ENCODE measurements at places on chromosomes 6 and 20.

GRCh38 chr6:74507649-74508048 is 698.2 kb downstream of the COL12A1 start:
- H3K4me1 ChIP-seq: no peaks in the 10 kb centered on the region
- no peaks in the 10 kb centered on the region for H3K27me3 ChIP-seq
- H3K4me3 ChIP-seq: no peak overlapping the region
- no peak overlapping the region for H3K27ac ChIP-seq
- H3K36me3 ChIP-seq: no peaks in the 10 kb centered on the region
- no peak for DNase-seq

GRCh38 chr6:155128977-155129376 is 133.9 kb downstream of the TIAM2 start:
- no peak overlapping the region for H3K27ac ChIP-seq
- no peak for DNase-seq
- H3K27me3 ChIP-seq: no peaks in the 10 kb centered on the region
- no peak overlapping the region for H3K4me3 ChIP-seq

GRCh38 chr6:43506667-43507471 is 3.3 kb downstream of the LRRC73 start:
- peaks cover 43% of the 10 kb centered on the region for H3K36me3 ChIP-seq
- H3K27ac ChIP-seq: peak overlapping the region; percentile 56
- H3K4me1 ChIP-seq: peaks cover 28% of the 10 kb centered on the region
- no peak overlapping the region for H3K4me3 ChIP-seq

DNA sequence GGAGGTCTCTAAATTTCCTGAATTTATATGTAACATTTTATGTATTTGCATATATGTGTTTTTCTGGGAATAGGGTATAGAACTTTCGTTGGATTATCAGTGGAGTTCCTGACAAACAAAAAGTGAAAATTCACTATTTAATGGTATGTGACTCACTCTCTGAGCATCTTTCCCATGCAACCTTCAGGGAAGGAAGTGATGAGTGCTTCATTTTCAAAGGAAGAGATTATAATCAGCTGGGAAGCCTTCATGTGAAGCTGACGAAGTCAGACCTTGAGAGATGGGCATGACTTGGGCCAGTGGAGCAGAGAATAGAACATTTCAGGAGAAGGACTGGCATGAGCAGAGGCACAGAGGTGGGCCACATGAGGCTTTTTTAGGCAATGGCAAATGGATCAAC is 72.7 kb downstream of the FAXC start:
- H3K27ac ChIP-seq: no peak overlapping the region
- H3K4me3 ChIP-seq: no peak overlapping the region
- no peaks in the 10 kb centered on the region for H3K4me1 ChIP-seq

GRCh38 chr6:108564178-108564577 is 3.5 kb downstream of the FOXO3 start:
- peak overlapping the region; percentile 87 for H3K27ac ChIP-seq
- H3K4me3 ChIP-seq: peak overlapping the region; percentile 10
- peaks cover 23% of the 10 kb centered on the region for H3K36me3 ChIP-seq
- peak; percentile 34 for DNase-seq
- H3K4me1 ChIP-seq: peaks cover 35% of the 10 kb centered on the region

- H3K36me3 ChIP-seq: peaks cover 14% of the 10 kb centered on the region
- H3K27me3 ChIP-seq: no peaks in the 10 kb centered on the region
- H3K4me1 ChIP-seq: peaks cover 8% of the 10 kb centered on the region
- no peak for DNase-seq
- H3K27ac ChIP-seq: no peak overlapping the region
Observed at GRCh38 chr6:158387036-158387435, 74.8 kb downstream of the TULP4 start.

- H3K4me3 ChIP-seq: no peak overlapping the region
- no peaks in the 10 kb centered on the region for H3K36me3 ChIP-seq
Observed at GRCh38 chr6:128278836-128279235, 241.6 kb downstream of the PTPRK start.

GRCh38 chr20:2314759-2315439 is 19.1 kb downstream of the TGM3 start:
- DNase-seq: no peak
- no peak overlapping the region for H3K27ac ChIP-seq
- peaks cover 37% of the 10 kb centered on the region for H3K27me3 ChIP-seq
- H3K4me3 ChIP-seq: no peak overlapping the region
- H3K36me3 ChIP-seq: no peaks in the 10 kb centered on the region

- no peaks in the 10 kb centered on the region for H3K36me3 ChIP-seq
- DNase-seq: no peak
- H3K27ac ChIP-seq: no peak overlapping the region
- peaks cover 44% of the 10 kb centered on the region for H3K27me3 ChIP-seq
- no peak overlapping the region for H3K4me3 ChIP-seq
- no peaks in the 10 kb centered on the region for H3K4me1 ChIP-seq
Observed at GRCh38 chr20:63061771-63062100, 55.0 kb upstream of the BHLHE23 start.

- H3K4me3 ChIP-seq: no peak overlapping the region
- no peaks in the 10 kb centered on the region for H3K36me3 ChIP-seq
- peaks cover 50% of the 10 kb centered on the region for H3K27me3 ChIP-seq
Observed at GRCh38 chr20:57326667-57327455, 2.7 kb upstream of the SPO11 start.

- H3K36me3 ChIP-seq: no peaks in the 10 kb centered on the region
- H3K4me1 ChIP-seq: no peaks in the 10 kb centered on the region
- no peaks in the 10 kb centered on the region for H3K27me3 ChIP-seq
Observed at GRCh38 chr6:113397236-113397635, 459.9 kb upstream of the MARCKS start.

DNA sequence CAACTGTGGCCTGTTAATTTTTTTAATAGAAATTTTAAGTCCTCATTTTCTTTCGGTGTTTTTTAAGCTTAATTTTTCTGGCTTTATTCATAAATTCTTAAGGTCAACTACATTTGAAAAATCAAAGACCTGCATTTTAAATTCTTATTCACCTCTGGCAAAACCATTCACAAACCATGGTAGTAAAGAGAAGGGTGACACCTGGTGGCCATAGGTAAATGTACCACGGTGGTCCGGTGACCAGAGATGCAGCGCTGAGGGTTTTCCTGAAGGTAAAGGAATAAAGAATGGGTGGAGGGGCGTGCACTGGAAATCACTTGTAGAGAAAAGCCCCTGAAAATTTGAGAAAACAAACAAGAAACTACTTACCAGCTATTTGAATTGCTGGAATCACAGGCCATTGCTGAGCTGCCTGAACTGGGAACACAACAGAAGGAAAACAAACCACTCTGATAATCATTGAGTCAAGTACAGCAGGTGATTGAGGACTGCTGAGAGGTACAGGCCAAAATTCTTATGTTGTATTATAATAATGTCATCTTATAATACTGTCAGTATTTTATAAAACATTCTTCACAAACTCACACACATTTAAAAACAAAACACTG is 10.1 kb downstream of the HFE start:
- DNase-seq: peak; percentile 39
- peaks cover 3% of the 10 kb centered on the region for H3K36me3 ChIP-seq
- H3K4me3 ChIP-seq: peak overlapping the region; percentile 16
- no peaks in the 10 kb centered on the region for H3K27me3 ChIP-seq
- peaks cover 23% of the 10 kb centered on the region for H3K4me1 ChIP-seq
- H3K27ac ChIP-seq: no peak overlapping the region

- no peaks in the 10 kb centered on the region for H3K36me3 ChIP-seq
- H3K27ac ChIP-seq: no peak overlapping the region
- peaks cover 9% of the 10 kb centered on the region for H3K27me3 ChIP-seq
- DNase-seq: no peak
- no peak overlapping the region for H3K4me3 ChIP-seq
- H3K4me1 ChIP-seq: no peaks in the 10 kb centered on the region
Observed at GRCh38 chr6:81894306-81894705, 141.8 kb upstream of the TENT5A start.

GRCh38 chr20:52926505-52926904 is 45.7 kb upstream of the TSHZ2 start:
- no peaks in the 10 kb centered on the region for H3K36me3 ChIP-seq
- peaks cover 20% of the 10 kb centered on the region for H3K27me3 ChIP-seq
- H3K4me3 ChIP-seq: no peak overlapping the region
- H3K27ac ChIP-seq: no peak overlapping the region

DNA sequence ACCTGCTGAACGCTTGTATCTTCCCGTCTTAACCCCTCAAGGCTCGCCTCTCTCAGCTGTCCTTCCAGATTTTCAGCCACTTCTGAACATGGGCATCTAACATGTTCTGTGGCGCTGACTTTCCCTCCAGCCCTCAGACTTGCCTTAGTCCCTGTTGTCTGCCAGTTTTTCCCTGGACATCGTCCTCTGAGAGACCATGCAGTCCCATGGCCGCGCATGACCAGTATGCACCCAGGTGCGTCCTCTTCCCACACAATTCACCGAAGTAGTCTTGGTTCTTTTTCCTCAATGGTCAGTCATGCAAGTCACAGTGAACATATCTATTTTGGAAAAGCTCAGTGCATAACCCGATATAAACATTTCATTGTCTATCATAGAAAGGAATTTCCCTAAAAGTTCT is 9.2 kb downstream of the TUBB2B start:
- peaks cover 45% of the 10 kb centered on the region for H3K27me3 ChIP-seq
- no peaks in the 10 kb centered on the region for H3K36me3 ChIP-seq
- no peak for DNase-seq
- H3K4me3 ChIP-seq: no peak overlapping the region
- no peaks in the 10 kb centered on the region for H3K4me1 ChIP-seq
- H3K27ac ChIP-seq: no peak overlapping the region

- no peak overlapping the region for H3K27ac ChIP-seq
- H3K4me3 ChIP-seq: no peak overlapping the region
- H3K27me3 ChIP-seq: peaks cover 7% of the 10 kb centered on the region
- no peaks in the 10 kb centered on the region for H3K4me1 ChIP-seq
Observed at GRCh38 chr6:7668936-7669335, 57.0 kb upstream of the BMP6 start.

DNA sequence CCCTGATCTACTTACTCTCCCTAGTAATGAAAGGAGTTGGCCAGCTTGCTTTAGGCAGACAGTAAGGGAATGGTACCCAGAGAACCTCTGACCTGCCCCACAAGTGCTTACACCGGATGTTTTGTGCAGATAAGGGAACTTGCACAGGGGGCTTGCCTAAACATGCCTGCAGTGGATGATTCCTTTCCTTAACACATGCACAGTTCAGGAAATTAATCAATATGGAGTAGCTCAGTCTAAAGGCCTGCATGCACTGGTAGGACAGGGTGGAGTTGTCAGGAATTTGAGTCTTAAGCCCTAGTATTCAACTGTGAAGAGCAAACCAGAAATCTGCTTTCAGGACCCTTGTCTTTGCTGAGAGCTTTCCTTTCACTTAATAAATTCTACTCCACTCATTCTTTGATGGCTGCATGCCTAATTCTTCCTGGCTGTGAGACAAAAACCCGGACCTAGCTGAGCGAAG is 3.9 kb upstream of the TRIM38 start:
- no peaks in the 10 kb centered on the region for H3K27me3 ChIP-seq
- H3K4me1 ChIP-seq: peaks cover 44% of the 10 kb centered on the region
- H3K4me3 ChIP-seq: peak overlapping the region; percentile 31
- peaks cover 12% of the 10 kb centered on the region for H3K36me3 ChIP-seq

GRCh38 chr6:42165016-42165415 is 8.1 kb upstream of the GUCA1A start:
- peaks cover 16% of the 10 kb centered on the region for H3K4me1 ChIP-seq
- H3K4me3 ChIP-seq: no peak overlapping the region
- peaks cover 29% of the 10 kb centered on the region for H3K27me3 ChIP-seq
- no peaks in the 10 kb centered on the region for H3K36me3 ChIP-seq
- H3K27ac ChIP-seq: no peak overlapping the region

GRCh38 chr6:137927777-137928218 is 60.7 kb downstream of the TNFAIP3 start:
- H3K36me3 ChIP-seq: no peaks in the 10 kb centered on the region
- H3K27me3 ChIP-seq: no peaks in the 10 kb centered on the region
- peak; percentile 82 for DNase-seq
- peak overlapping the region; percentile 74 for H3K4me3 ChIP-seq
- peak overlapping the region; percentile 97 for H3K27ac ChIP-seq

GRCh38 chr20:47817573-47817972 is 32.3 kb upstream of the SULF2 start:
- no peak overlapping the region for H3K4me3 ChIP-seq
- H3K36me3 ChIP-seq: no peaks in the 10 kb centered on the region
- no peak overlapping the region for H3K27ac ChIP-seq
- H3K27me3 ChIP-seq: peaks cover 27% of the 10 kb centered on the region
